ENCODE measurements at places on chromosomes 3 and 15.

DNA sequence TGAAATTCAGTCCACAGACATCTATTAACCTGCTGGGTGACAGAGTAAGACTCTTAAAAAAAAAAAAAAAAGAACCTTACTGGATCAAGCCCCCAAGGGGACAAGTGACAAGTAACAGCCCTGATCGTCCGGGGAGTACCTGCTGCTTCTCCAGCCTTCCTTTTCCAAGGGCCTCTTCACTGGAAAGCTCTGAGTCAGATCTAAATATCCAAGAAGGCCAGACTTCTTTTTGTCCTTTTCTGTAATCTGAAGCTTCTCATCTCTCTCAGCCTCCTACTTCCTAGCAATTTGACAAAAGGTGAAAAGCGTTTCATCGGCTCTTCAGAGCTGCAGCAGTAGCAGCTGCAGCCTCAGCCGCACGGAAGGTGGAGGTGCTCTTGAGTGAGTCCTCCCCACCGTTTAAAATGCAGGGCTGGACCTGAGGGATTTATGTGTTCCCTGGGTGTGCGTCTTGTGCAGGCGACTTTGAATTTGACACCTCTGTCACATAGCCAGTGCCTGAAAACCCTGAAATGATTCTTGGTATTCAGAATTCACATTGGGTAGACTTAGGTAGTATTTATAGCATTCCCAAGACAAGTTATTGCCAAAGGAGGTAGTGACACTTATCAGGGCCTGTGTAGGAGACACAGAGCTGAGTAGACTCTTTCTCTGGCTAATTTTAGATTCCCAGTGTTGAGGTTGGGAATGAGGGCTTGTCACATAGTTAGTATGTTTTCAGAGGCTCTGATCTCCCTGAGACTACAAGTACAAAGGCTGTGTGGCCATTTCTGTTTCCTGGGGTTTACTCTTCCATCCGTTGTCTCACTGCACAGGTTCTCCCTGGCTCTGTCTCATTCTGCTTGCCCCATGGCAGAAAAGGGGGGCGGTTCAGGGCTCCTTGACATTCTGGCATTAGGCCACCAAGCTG, 291.2 kb upstream of the C2CD4B start:
- no peak for DNase-seq

DNA sequence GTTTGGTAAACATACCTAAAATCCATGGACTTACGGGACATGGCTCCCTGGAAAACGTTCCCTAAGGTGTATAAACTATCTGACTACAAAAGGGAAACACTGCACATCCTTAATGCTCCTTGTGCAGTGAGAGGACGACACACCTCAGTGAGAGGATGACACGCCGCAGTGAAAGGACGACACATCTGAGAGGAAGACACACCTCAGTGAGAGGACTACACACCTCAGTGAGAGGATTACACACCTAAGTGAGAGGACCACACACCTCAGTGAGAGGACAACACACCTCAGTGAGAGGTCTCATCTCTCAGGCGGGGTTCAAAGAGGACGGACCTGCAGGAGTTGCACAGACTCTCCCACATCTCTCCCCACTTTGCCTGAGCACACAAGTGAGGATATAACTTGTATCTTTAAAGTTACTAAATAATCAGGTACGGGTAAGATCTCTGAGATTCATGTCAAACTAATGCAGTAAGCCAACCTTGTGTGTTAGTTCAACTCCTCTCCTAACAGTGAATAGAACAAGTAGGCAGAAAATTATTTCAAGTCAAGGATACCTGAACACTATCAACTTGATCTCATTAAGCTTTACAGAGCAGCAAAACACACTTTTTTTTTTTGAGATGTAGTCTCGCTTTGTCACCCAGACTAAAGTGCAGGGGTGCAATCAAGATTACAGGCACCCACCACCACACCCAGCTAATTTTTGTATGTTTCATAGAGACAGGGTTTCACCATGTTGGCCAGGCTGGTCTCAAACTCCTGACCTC, 32.1 kb downstream of the HERC2 start:
- DNase-seq = no peak

DNA sequence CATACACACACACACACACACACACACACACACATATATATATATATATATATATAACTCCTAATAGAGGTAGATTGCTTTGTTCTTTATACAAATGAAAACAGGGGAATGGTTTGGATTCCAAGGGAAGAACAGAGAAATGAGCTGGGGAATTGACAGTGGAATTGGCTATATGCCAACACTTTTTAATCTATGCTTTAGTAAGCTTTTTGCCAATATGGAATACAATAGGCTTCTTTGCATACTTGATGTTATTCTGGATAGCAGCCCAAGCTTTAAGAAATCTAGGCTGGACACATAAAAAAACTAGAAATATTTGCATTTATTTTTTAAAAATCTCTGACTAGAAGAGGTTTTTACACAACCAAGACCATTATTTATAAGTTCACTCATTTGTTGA, 334.2 kb upstream of the MDFIC2 start:
- no peak for DNase-seq

DNA sequence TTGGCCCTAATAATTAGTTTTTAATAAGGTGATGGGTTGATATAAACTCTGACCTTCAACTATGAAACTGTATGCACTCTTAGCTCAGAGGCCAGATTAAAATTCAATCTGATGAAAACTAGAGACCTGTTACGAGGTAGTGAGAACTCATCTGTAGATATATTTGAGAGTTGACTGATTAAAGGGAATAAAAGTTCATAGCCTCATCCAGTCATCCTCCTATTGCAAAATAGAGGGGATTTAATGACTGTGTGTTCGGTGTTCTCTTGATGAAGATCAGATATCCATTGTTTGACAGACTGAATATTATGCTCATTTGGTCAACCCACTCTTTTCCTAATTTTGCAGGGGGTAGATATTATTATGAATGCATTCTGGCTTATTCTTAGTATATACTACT, 23.3 kb upstream of the PLCL2 start:
- no peak for DNase-seq

GRCh38 chr15:74385733-74386132, 18.3 kb upstream of the CYP11A1 start:
- DNase-seq = no peak

GRCh38 chr3:164748626-164749025, 329.7 kb downstream of the SI start:
- no peak for DNase-seq

GRCh38 chr3:35653347-35653746, 14.0 kb downstream of the ARPP21 start:
- no peak for DNase-seq

DNA sequence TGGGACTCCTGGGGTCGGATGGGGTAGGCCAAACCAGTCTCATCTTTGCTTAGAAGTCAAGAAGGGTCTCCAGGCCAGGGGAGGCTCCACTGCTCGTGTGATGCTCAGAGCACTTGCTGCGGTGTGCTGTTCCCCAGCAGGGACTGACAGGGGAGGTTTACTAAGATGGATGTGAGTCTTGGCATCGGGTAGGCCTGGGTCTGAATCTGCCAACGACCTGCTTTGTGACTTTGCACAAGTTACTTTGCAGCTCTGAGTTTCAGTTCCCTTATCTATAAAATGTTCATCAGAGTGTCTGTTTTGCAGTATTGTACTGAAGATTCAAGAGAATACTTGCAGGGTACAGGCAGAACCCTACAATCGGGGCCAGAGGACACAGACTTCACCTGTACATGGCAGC, 17.3 kb upstream of the CDCP1 start:
- DNase-seq = no peak

GRCh38 chr3:59817511-59817910, 767.7 kb upstream of the CFAP20DC start:
- DNase-seq = no peak

DNA sequence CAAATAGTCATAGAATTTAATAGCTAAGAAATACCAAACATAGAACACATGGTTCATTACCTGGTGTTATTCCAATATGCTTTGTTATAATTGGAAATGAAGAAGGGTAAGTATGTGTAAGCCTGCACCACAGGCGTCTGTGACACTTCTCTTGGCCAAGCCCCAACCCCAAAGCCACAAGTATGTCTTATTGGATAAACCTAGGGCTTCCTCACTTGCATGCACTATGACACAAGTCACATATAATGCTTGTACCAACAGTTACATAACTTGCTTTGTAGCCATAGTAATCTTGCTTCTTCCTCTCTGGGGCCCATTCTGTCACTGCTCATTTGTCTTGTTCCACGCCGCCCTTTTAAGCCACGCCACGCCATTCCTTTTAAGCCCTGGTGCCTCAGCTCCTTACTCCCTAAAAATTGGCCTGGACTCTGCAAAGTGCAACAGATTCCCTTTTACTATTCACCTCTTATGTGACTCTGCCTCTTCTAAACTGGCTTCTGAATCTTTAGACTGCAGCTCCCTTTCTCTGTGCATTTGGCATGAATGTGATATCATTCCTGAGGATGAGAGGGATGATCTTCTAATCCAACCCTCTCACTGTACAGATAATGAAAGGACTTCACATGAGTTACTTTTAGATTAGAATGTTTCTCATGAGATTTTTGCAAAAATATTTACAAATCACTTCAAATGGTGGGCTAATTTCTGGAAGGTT, 48.1 kb upstream of the EPHA3 start:
- DNase-seq = no peak

GRCh38 chr3:10806006-10806405, 10.0 kb upstream of the SLC6A11 start:
- DNase-seq = no peak

DNA sequence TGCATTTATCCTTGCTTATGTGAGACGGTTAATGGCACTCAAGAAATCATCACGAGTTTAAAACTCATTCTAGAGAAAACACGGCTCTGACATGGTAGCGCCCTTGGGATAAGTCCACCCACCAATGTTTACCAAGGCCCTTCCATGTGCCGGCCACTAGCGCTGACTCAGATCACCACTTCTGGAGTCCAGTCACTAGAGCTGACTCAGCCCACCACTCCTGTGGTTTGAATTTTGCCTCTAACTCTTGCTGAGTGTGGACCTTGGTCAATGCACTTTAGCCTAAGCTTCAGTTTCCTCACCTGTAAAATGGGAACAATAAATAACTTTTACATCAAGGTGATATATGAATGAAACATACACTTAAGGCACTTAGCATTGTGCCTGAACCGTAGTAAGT, 358.4 kb upstream of the PROK2 start:
- no peak for DNase-seq

DNA sequence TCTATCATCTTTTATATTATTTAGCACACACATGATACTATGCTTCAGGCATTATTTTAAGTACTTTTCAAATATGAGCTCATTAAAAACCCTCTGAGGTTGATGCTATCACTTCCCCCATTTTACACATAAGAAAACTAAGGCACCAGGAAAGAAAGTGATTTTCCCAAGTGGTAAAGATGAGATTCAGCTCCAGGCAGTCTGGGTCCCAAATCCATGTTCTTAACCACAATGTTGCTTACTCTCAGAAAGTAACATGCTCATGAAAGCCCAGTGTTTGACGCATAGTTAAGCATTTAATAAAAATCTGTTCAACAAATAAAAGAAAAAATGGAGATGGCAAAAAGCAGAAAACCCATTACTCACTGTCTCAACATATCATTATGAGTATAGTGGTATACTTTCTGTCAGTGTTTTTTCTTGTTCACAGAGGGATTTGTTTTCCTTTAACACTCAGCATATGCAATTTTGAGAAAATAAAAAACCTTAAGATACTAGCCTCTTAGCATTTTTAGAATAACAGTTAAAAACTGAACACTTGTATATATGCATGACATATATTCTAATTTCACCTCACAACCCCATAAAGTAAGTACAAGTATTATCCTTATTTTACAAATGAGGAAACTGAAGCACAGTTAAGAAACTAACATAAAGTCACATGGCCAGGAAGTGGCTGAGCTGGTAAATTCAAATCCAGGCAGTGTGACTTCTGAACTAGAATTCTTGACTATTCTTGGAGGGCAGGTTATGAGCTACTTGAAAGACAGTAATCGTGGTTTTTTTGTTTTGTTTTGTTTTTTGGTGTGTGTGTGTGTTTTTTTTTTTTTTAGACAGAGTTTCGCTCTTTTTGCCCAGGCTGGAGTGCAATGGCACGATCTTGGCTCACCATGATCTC, 10.4 kb downstream of the PEAK1 start:
- DNase-seq = no peak

DNA sequence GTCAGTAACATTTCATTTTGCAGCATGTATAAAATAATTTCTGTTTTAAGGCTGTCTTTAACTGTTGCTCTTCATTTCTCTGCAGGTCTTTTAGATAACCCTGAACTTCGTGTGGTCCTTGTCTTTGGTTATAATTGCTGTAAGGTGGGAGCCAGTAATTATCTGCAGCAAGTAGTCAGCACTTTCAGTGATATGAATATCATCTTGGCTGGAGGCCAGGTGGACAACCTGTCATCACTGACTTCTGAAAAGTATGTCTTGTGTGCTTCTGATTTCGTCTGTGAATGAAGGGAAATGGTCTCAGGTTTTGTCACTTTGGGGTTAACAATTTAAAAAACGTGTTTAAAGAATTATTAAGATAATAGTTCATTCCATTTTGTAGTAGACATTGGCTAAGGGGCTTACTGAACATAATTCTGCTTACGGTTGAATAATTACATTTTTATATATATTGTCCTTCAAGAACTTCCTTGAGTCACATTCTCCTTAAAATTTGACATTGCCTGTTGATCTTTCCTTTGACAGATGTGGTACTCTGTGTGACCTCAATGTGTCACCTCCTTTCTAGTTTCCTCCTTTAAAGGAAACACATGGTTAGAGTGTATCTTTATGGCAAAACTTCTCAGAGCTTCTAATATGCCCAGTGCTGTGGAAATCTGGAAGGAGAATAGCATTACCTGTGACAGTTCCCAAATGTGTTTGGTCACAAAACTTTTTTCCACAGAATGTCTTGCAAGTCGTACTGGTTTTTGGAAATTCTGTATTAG, 26.3 kb downstream of the FBXO22 start:
- no peak for DNase-seq

DNA sequence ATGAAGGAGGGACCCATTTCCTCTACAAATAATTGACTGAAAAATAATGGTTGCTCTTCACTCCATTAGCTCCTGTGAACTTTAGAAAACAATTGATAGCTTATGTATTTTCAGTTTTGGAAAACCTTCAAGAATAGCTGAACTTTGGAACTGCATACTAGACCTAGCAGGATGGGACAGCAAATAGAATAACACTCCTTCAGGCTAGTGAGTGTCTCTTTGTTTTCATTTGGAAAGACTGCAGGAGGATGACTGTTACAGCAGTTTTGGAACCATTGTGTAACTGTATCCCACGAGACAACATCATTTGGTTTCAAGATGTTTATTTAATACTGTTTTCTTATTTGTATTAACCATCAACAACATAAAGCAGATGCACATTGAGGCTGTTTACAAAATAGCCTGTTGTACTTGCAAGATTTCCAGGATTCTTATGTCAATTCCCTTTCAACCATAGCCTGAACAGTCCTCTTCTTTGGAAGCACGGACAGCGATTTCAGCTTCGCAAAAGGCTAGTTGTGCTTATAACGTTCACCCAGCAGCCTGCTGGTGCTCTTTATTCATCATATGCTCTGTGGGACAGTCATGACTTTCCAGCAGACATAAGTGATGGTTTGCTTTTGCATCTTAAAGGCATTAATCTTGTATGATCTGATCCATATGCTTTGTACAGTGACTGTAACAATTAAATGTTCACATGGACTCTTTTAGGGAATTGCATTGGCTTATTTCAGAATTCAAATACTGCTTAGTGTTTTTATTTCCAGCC, 335.5 kb downstream of the IL5RA start:
- no peak for DNase-seq

- DNase-seq = no peak
Observed at GRCh38 chr3:189204167-189204866, 32.5 kb downstream of the TPRG1 start.
